ENCODE measurements at places on chromosomes 1 and 21.

DNA sequence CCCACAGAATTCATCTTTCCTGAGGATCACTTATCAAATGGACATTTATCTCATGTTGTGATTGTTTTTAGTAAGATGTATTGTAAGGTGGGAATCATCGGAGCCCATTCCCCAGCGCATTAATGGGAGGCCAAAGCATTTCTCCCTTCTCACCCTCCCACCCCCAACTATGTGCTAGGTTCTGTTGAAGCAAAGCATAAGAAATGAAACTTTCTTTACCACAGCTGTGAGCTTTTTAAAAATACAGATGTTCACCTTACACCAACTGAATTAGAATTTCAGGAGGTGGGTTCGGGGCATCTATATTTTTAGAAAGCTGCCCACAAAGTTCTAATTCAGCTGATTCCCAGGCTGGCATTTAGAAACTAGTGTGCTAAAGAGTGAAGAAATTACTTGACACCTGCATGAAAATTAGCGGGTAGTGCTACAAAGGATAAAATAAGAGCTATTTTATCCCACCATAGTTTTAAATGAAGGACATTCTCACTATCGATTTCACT is 26.3 kb downstream of the UAP1 start:
- no peak for DNase-seq

DNA sequence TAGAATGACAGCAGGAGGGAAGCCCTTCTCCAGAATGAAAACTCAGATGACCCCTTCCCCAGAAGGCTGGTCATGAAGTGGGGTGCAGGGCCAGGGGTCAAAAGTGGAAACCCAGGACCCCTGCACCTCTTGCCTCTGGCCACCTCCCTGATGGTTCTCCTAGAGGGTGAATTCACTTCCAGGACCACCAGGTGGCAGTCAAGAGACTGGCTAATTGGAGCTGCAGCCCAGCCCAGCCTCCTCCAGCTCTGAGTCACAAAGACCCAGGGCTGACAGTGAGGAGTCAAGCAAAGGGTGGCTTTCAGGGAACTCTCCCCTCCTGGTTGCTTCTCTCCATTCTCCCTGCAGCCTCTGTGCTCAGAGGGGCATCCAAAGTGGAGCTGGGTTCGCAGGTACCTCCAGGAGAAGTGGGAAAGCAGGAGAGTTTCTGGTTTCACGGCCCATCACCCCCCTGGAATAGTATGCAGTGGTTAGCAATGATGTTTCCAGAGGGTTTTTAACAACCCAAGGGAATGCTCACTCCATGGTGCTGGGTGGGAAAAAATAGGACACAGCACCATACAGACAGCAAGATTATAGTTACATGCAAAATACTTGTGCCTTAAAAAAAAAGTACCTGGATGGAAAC is 6.1 kb upstream of the EPHB2 start:
- DNase-seq, result peak; percentile 53

GRCh38 chr1:227156520-227156919 is 161.8 kb downstream of the CDC42BPA start:
- no peak for DNase-seq

GRCh38 chr1:176073524-176074157 is 133.4 kb downstream of the COP1 start:
- DNase-seq, result no peak

DNA sequence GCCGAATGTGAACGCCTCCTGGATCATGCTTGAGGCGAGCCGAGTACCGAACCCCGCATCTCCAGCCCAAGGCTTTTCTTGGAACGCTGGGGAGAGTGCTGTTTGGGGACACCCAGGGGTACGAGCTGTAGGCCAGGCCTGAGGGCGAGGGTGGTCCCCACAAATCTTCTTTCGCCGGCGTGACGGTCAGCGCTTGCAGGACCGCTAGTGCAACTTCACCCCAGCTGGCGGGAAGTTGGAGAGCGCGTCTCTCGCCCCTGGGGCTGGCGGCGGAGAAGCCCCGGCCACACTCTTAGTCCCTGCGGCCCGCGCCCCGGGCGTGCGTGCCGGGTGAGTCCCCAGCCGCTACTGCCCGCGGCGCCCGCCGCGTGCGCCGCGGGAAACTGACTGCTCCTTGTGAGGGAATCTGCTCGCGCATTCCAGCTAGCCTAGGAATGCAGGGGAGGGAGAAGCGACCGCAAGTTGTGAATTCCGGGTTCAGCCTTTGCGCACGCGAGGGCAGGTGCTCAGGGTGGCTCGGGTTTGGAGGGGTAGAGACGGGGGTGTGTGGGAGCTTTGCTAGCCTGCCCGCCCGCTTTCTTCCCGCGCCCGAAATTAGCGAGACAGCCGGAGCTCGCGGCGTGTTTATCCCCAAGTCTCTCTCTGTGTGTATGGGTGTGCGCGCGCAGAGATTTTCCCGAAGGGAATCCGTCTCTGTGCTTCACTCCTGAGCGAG is 884 bp downstream of the LHX4 start:
- no peak for DNase-seq

DNA sequence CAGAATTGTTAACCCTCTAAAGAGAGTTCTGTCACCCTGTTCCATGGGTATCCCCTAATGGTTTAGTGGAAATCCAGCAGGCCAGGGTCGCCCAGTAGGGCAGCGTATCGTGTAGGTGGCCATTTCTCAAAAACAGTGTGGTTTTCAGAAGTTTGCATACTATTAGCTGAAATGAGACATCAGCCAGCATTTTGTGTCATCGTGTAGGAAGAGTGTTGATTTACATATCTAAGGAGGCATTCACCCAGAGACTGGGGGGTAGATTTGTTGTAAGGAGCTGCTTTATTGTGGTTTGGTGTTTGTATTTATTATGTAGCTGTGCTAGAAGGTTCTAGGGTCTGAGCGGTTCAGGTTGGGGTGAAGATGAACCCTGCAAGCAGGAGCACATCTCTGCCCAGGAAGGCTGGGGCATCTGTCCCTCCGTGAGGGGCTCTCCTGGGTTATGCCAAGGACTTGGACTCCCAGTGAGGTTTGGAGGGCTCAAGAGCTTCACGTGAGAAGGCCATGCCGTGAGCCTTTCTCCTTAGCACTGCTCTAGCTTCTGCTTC is 174.4 kb downstream of the PGBD5 start:
- DNase-seq, result no peak

DNA sequence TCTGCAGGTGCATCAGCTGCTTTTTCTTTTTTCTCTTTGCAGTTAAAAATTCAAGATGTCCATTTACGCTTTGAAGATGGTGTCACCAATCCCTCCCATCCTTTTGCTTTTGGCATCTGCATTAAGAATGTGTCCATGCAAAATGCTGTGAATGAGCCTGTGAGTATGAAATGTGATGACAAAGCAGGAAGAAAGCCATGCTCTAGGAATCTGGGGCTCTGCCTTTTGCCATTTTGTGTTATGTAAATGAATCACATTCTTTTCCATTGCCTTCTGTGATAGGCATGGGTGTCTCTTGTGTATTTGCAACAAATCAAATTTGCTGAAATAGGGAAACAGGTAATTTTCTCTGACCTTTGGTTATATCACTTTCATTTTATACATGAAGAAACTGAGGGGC is 19.4 kb downstream of the VPS13D start:
- DNase-seq, result no peak

DNA sequence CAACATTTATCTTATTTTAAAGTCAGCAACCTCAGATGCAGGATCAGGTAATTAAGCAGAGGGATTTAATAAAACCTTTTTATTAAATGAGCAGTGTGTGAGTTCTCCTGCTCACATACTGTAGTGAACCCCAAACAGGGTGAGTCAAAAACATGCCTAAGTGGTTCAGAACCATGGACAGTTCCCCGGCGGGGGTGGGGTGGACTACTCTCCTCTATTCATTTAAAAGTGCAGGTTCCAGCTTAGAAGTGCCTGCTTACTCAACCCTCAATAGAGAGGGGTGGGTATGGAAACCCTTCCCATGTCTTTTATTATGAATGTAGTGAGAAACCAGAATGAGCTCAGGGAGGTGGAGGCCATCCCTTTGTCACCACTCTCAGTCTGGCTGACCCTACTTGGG is 397.9 kb downstream of the HHAT start:
- no peak for DNase-seq

DNA sequence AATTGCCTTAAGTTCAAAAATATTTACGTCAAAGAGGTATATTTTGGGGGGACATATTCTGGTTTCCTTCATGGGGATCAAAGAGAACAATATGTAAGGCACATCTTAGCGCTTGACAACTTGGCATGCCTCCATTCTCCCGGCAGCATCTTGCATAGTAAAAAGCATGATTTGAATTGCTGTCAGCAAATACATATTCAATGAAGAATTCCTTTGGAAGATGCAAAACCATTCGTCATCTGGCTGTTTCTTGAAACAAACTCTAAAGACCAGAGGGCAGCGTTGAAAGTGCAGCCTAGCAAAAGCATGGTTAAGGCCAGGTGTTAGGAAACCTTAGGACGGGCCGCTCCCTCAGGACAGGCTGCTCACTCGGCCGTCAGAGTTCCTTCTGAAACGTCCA is 3.4 kb upstream of the PIK3CD start:
- DNase-seq, result no peak

- no peak for DNase-seq
These were observed 130.3 kb downstream of the GLIS1 start for GRCh38 chr1:53608676-53609075.

- no peak for DNase-seq
These were observed 287.2 kb downstream of the LMO4 start for GRCh38 chr1:87615901-87616300.

DNA sequence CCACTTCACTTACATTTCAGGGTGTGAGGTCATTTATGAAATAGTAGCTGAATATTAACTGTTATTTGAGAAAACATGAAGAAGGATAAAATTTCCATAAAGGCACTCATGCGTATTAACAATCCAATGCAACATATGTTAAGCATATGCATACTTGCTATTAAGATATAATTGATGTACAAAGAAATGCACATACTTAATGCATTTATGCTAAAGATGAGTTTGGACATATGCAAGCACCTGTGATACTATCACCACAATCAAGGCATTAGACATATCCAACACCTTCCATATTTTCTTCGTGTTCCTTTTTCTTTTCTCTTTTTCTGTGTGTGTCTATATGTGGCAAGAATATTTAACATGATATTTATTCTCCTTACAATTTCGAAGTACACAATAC is 464.8 kb upstream of the BRINP3 start:
- no peak for DNase-seq

DNA sequence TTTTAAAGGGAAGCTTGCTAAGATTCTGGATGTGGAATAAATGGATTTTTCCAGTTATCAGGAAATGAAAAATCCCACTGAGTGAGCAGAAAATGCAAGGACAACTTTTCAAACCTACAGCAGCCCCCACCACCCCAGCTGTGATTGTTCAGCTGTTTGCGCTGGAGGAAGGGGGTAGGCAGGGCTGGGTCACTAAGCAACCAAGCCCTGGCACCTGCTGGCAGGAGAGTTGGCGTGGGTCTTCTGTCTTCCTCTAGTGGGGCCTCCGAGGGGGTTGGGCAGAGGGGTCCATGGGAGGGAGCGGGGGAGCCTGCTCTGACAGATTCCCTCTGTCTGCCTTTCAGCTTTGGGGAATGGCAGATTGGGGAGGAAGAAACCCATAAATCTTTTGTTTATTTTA is 45.3 kb downstream of the EIF2D start:
- DNase-seq, result no peak

DNA sequence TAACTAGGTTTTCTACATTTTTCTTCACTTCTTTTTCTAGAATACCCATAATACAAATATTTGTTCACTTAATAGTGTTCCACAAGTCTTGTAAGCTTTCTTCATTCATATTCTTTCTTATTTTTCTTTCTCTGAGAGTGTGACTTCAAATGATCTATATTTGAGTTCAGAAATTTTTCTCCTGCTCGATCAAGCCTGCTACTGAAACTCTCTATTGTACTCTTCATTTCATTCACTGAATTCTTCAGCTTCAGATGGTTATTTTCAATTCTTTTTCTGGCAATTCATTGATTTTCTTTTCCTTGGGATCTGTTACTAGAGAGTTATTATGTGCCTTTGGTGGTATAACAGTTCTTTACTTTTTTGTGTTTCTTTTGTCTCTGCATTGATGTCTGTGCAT is 82.5 kb upstream of the CAMK1G start:
- no peak for DNase-seq

GRCh38 chr1:247110627-247111258 is 6.6 kb upstream of the ZNF669 start:
- DNase-seq, result no peak

DNA sequence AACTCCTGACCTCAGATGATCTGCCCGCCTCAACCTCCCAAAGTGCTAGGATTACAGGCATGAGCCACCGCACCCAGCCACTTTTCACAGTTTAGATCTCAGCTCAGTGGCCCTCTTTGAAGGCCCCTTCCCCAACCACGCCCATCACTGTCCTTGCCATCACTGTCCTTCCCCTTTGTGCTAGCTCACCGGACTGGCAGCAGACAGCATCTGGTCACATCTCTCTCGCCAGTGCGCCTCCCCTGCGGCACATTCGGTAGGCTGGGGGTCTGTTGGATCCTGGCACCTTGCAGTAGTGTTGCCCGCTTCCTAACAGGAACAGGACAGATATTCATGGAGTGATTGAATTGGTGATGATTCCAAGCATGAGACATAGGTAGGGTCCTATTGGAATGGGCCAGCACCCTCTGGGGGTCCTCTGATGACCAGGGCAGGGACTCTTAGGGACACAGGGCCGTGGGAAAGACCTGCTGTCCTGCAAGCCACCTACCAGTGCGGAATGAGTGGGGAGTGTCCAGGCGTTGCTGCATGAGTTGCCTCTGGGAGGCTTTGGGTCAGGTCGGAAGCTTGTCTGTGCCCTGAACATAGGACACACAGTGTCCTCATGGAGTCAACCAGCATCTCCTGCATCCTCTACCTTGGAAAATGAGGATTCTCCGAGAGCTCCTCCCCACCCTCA is 178.8 kb upstream of the VAMP3 start:
- no peak for DNase-seq

DNA sequence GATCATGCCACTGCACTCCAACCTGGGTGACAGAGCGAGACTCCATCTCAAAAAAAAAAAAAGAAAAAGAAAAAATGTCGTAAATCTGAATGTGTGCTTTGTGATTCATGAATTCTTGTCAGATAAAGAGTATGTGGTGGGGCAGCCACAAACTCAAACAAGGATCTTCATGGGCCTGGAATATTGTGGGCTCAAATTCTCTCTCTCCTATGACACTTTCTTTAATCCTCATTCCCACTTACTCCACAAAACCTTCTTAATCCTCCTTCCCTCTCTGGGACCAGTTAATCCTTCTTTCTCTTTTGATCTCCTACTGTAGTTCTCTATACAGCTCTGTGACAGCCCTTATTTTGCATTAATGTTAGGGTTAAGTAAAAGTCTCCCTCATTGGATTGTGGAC is 112.3 kb downstream of the AK5 start:
- no peak for DNase-seq

DNA sequence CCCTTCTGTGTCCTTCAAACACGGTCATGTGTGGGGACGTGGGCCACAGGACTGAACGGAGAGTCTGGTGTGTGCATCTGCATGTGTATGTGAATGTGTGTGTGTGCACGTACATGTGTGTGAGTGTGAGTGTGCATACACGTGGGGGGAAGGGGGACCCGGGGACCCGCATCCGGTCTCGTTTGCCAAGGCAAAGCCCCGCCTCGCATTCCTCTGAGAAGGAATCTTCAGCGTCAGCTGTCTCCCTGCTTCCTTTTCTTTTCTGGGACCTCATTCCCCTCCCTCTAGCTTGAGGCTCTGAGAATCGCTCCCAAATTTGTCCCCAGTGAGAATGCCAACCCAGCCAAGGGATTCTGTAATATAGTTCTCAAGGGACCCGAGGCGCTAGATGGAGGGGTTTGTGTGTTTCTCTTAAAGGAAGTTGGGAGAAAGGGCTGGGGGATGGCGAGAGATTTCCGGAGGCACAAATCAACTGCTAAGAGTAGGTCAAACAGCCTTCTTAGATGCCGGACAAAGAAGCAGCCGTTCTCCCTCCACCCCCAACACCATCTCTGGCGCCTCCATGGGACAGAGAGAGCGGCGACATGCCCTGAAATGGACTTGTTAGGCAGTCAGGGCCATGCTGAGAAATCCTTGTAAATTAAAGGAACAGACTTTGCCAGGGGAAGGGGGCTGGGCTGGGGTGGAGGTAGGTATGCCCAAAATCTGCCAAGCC is 6.6 kb downstream of the IFFO2 start:
- DNase-seq, result no peak

Measured in stimulated activated CD8-positive, alpha-beta memory T cell treated with anti-CD3 and anti-CD28 coated beads, Interleukin-4, amount 100 ng/mL, for 4 hours (primary cell).